ENCODE measurements at places on chromosomes 1 and 21. TPM values are rescaled to one million over a fixed set of nuclear protein-coding genes. Genes with fewer than 3 reads are reported as not detected.

The NFASC gene
- not detected for total RNA-seq

The THEM4 gene
- total RNA-seq = 41.4 TPM

The RRP15 gene
- 26.1 TPM for total RNA-seq

The CELA2B gene
- not detected for total RNA-seq

The MYCL gene
- total RNA-seq = 6.2 TPM

The TRABD2B gene
- not detected for total RNA-seq

The CFAP107 gene
- not detected for total RNA-seq

The PLEKHA6 gene
- 52.0 TPM for total RNA-seq

The MFSD2A gene
- total RNA-seq = 1.4 TPM

The ACTN2 gene
- not detected for total RNA-seq

The HHIPL2 gene
- total RNA-seq = 18.7 TPM

The OR2G6 gene
- not detected for total RNA-seq

The PRKAA2 gene
- total RNA-seq = 5.0 TPM

The DIO1 gene
- not detected for total RNA-seq

The TMPRSS15 gene
- total RNA-seq = not detected

The GRIK3 gene
- not detected for total RNA-seq

The OR2T11 gene
- total RNA-seq = not detected

The FTCD gene
- total RNA-seq = 5.9 TPM

The CLCA4 gene
- total RNA-seq = not detected

The MTMR11 gene
- total RNA-seq = 18.2 TPM

The SLAMF6 gene
- total RNA-seq = not detected

The ST6GALNAC3 gene
- 0.04 TPM for total RNA-seq

All from PC-9 (cell line).